ENCODE measurements at places on chromosomes 4 and X.

GRCh38 chr4:177100307-177100706 lies 209.4 kb upstream of the NEIL3 start:
- DNase-seq: no peak

GRCh38 chrX:19372547-19373331 lies 29.0 kb downstream of the PDHA1 start:
- DNase-seq: no peak

- no peak for DNase-seq
These were observed 226.0 kb downstream of the RASL11B start for GRCh38 chr4:53088152-53088551.

DNA sequence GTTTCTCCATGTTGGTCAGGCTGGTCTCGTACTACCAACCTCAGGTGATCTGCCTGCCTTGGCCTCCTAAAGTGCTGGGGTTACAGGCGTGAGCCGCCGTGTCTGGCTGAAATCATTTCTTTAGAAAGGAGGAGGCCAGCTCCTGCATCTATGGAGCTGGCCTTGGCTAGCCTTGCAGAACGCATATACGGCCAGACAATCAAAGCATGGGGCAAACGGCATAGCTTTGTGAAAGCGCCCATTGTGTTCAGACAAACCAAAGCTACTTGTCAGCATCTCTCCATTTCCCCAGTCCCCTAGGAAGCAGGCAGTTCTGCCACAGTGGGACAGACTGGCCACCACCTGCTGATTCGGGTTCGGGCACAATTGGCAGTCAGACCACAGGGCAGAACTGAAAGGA lies 48.9 kb upstream of the IQSEC2 start:
- DNase-seq: no peak

DNA sequence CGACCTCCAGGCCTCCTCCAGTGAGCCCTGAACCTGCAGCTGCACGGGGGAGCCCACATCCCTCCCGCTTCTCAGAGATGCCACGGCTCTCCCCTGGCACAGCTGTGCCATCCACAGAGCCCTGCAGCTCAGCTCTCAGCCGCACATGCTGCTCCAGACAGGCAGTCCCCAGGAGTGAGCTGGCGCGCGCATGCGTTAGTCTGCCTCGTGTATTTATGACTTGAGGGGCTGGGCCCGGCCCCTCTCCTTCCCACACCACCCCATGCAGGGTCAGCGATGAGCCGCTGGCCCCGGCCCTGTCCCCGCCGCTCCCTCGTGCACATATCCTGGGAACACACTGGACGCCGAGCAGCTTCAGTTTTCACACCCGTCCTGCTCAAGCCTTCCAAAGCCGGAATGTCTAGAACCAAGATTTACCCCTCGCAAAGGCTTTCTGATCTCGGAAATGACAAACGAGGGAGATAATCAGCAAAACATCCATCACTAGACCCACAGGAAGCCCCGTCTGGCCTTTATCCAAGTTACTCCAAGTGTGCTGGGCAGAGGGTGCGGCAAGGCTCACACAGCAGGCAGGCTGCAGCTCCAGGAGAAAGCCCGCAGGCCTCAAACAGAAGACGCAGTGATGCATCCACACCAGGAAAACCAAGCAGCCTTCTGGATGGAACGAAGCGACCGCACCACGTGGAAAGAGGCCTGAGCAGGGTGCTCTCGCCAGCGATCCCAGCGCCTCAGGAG lies 24.3 kb downstream of the GAK start:
- DNase-seq: no peak

GRCh38 chr4:149031399-149031798 lies 589.2 kb upstream of the NR3C2 start:
- no peak for DNase-seq

- no peak for DNase-seq
These were observed 49.8 kb downstream of the SCLT1 start for GRCh38 chr4:129043523-129043922.

DNA sequence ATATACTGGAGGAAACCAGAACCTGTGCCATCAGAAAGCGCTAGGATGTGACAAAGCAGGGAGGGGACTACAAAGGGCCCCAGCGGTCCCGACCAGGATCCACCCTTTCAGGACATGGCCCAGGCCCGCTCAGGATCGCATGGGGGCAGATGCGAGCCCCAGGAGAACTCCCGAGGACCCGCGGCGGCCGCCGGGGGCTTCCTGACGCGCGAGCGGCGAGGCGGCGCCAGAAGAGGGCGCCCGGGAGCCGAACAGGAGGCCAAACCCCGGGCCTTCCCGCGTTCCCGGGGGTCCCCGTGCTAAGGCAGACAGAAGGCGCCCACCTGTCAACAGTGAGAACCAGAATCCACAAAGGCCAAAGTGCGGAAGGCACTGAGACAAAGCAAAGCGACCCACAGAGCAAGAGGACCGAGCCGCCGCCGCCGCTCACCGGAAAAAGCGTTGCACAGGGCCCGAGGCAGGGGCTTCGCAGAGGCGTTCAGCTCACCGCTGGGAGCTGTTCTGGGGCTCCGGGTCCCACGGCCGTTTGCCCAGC lies 7.3 kb upstream of the OPN1LW start:
- no peak for DNase-seq

GRCh38 chrX:98207947-98208346 lies 1324.2 kb downstream of the RPA4 start:
- no peak for DNase-seq

DNA sequence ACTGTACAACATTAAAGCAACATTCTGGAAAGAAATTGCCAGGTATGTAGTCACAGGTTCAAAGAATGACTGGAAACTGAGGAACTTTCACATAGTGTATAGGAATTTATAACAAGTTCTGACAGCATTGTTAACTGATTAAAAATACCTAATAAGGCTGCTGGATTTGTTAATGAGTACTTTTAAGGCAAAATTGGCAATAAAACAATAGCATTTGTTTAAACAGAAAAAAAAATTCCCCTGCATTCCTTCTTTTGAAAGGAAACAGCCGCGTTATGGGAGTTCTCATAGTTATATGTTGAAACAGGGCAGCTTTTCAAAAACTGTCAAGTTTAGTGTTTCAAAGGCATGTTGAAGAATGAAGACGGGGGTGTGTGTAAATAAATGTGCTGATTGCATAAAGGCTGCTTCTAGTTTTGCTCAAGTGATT lies 282.5 kb upstream of the FAT1 start:
- DNase-seq: no peak

GRCh38 chrX:140132937-140133336 lies 167.6 kb upstream of the CXorf66 start:
- DNase-seq: no peak

- no peak for DNase-seq
These were observed 585.8 kb upstream of the FAT1 start for GRCh38 chr4:187309456-187309855.

DNA sequence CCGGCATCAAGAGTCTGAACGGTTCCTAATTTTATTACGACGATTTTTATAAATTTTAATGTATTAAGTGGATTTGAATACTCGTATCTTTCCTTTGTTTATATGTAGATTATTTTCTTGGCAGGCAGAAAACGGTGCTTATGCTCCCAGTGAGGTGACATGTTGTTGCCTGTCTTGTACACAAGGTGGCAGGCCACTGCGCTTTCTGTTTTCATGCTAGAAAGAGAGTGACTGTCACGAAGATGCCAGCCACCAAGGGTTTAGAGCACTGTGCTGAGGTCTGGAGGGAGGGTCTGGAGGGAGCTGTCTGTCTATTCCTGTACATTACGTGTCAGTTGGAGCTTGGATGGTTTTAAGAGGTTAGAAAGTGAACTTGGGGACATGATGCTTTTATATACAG lies 87.7 kb downstream of the SHROOM2 start:
- DNase-seq: no peak

DNA sequence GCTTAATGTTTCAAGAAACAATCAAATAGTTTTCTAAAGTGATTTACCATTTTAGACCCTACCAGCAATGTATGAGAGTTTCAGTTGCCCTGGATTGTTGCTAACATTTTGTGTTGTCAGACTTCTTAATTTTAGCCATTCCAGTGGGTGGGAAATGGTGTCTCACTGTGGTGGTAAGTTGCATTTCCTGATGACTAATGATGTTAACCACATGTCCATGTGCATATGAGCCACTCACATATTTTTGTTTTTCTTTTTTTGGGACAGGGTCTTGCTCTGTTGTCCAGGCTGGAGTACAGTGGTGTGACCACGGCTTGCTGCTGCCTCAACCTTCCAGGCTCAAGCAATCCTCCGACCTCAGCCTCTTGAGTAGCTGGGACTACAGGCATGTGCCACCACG lies 48.3 kb downstream of the MED28 start:
- no peak for DNase-seq

- no peak for DNase-seq
These were observed 1.4 kb downstream of the UGT8 start for GRCh38 chr4:114599903-114600552.

DNA sequence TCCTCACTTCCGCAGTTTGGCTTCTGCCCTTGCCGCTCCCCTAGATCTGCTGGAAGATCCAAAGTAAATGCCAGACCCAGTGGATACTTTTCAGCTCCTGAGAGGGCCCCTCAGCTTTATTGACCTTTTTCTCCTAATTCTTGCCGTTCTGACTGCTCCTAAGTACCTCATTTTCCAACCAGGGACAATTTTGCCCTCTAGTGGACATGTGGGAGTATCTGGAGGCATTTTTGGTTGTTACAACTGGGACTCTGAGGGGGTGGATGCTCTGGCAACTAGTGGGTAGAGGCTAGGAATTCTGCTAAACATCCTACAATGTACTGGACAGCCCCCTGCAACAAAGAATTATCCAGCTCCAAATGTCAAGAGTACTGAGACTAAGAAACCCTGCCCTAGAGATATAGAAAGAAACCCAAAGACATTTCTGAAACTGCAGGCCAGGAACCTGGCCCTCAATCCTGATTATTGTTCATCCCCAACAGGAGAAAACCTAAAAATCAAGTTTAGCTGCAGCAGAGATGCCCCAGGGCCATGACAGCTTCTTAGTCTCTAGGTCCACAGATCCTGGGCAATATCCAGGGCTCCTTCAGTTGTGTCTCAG lies 3.4 kb downstream of the TEX13B start:
- no peak for DNase-seq

DNA sequence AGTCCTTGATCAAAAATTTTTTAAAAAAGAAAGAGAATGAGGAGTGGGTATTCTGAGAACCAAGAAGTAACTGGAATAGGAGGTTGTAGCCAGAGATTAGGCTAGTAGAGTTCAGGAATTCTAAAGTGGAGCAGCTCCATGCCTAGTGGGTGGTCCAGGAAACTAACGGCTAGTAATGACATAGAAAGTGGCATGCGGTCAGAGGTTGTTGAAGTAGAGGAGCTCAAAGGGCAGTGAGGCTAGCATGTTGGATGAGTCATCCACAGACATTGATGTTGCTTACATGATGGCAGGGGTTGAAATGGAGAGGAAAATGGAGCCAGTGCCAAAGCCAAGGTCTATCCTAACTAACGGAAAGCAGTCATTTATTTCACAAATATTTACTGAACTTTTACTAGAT lies 42.1 kb downstream of the TEX13B start:
- DNase-seq: no peak

- DNase-seq: no peak
These were observed 25.4 kb upstream of the EREG start for GRCh38 chr4:74339501-74339900.

GRCh38 chrX:150768580-150769190 lies 75.5 kb downstream of the MTMR1 start:
- no peak for DNase-seq

DNA sequence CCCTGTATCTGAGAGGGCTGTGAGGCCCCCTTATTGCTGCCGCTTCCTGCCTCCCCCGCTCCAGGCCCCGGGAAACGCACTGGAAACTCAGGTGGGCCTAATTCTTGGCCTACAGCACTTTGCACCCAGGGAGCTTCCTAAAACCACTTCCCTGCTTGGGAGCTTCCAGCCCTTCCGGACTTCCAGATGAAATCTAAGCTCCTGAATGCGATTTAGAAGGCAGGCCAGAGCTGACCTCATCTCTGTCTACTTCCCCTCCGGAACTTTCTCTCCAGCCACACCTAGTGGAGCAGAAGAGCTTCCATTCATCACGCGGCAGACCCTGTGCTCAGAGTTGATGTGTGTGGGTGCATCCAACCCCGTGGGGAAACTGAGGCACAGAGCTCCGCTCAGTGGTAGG lies 84.2 kb downstream of the SORCS2 start:
- no peak for DNase-seq

Data from thoracic aorta (tissue), 2 donors.